Epithelial cell of alveolus of lung (primary cell): ENCODE measurements at places on chromosomes 6 and 20. TPM values are rescaled to one million over a fixed set of nuclear protein-coding genes. Genes with fewer than 3 reads are reported as not detected.

PNPLA1 gene
- total RNA-seq, result not detected in 2 replicates

GJA10 gene
- total RNA-seq, result 0.13 TPM in 1 of 2 replicates, not detected in the other

FAM162B gene
- 31.2 and 45.2 TPM in 2 replicates for total RNA-seq

CLDN20 gene
- not detected in 2 replicates for total RNA-seq

MYCT1 gene
- 0.48 and 1.4 TPM in 2 replicates for total RNA-seq

TUBB1 gene
- total RNA-seq, result not detected in 2 replicates

ABHD16A gene
- total RNA-seq, result 28.1 and 28.7 TPM in 2 replicates

CD109 gene
- 14.1 and 34.9 TPM in 2 replicates for total RNA-seq

CALHM5 gene
- 2.3 and 4.0 TPM in 2 replicates for total RNA-seq
